ENCODE measurements at places on chromosomes 7 and 10.

- DNase-seq: peak; percentile 74
These were observed 7.1 kb upstream of the UNCX start for GRCh38 chr7:1225441-1226185.

- no peak for DNase-seq
These were observed 684.3 kb upstream of the NRP1 start for GRCh38 chr10:34018784-34019183.

DNA sequence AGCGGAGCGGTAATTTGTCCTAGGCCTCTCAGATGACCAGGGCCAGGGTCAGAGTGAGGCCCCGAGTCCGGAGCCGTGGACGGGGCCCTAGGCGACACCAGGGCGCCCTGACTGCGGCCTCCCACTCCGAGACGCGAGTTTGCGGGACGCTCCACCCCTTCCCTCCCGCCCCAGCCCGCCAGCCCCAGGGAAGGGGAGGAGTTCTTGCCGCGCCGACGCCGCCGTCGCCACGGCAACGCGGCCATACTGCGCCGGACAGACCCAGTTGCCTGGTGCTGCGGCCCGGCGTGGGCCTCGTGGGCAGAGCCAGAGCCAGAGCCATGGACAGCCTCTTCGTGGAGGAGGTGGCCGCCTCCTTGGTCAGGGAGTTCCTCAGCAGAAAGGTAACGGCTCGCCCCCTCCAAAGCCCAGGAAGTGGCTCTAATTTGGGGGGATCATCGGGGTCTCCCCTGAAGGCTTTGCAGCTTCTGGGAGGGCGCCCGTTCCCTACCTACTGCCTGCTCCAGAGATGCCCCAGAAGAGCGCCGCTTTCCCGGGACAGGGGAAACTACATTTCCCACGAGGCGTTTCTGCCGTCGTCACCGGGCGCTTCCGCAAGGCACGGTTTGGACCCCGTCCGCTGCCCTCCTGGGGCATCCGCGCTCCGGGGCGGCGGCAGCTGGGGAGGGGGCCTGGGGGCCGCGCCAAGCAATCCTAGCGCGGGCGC, at the start of gene MINDY4:
TSS of gene MINDY4 (plus strand) at position 244 of the 706 bp plus-strand sequence. CDS start at position 321, 77 bp downstream.
- peak; percentile 69 for DNase-seq

DNA sequence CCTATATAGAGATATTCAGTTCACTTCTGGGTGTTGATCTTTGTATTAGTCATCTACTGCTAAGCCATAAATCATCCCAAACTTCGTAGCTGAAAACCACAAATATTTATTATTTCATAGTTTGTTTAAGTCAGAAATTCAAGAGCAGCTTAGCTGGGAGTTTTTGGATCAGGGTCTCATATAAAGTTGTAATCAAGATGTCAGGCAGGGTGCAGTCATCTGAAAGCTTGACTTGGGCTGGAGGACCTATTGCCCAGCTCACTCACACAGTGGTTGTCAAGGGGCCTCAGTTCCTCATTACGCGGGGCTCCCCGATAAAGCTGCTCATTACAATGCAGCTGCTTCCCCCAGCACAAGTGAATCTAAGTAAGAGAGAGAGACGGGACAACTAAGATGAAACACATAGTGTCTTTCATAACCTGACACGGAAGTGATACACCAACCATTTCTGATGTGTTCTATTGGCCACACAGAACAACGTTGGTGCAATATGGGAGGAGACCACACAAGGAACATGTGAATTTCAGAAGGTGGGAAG, 15.7 kb downstream of the PPP1R3C start:
- DNase-seq: no peak

GRCh38 chr7:37149051-37149772, 299.5 kb downstream of the ELMO1 start:
- no peak for DNase-seq

DNA sequence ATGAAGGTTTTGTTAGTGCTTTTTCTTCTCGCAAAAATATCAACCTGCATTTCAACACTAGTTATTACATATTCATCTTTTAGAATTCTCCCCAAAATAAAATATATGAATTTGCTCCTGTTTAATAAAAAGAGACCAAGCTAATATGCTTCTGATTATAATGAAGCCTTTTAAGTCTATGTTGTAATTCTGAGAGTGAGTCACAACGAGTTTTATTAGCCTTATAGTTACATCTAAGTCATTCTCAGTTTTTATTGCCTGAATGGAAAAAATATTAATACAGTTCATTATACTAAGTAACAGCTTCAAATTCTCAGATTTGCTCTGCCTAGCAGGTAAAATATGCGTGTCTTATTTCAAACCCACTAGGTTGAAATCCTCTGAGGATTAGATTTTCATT, 152.4 kb upstream of the CELF2 start:
- no peak for DNase-seq

DNA sequence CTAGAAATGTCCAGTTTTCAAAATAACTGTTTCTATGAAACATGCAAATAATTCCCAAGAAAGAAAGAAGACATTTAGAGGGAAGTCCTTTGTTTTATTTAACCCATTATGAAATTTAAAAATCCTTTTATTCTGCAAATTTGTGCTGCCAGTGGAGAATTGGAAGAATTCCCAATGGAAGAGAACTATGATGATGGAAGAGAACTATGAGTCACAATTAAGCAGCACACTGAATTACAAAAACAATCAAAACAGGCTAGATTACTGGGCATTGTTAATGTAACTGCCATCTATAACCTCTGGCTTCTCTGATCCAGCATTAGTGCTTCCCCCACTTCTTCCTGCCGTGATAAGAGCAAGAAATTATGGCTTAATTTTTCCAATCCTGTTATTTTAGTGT, 126.2 kb upstream of the FEZF1 start:
- no peak for DNase-seq

GRCh38 chr7:123625254-123625653, 23.6 kb downstream of the ASB15 start:
- DNase-seq: no peak

DNA sequence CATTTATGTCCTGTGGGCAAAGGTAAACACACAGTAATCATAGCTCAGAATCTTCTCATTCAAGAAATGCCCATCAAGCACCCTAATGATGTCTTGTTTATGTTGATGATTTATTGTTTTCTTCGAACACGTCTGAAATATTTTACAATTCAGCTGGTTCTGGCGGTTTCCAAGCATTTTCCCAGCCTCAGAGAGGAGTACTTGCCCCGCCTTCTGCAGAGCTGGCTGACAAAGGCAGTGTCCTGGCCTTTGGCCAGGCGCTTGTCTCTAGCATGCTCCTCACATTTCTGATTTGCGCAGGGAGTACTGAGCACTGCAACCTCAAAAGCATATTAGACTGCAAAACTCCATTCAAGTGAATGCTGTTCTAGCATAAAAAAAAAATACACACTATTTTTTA, 314.2 kb upstream of the GNAI1 start:
- DNase-seq: no peak

GRCh38 chr7:48636391-48637015, 287.8 kb upstream of the CDC14C start:
- DNase-seq: no peak

GRCh38 chr7:41578700-41579099, 124.2 kb downstream of the INHBA start:
- no peak for DNase-seq

GRCh38 chr7:115274-115911, 77.0 kb upstream of the FAM20C start:
- DNase-seq: no peak

- DNase-seq: no peak
These were observed 171.5 kb downstream of the CYP26A1 start for GRCh38 chr10:93245147-93245546.

GRCh38 chr10:93894516-93895378, 969 bp downstream of the SLC35G1 start:
- no peak for DNase-seq

DNA sequence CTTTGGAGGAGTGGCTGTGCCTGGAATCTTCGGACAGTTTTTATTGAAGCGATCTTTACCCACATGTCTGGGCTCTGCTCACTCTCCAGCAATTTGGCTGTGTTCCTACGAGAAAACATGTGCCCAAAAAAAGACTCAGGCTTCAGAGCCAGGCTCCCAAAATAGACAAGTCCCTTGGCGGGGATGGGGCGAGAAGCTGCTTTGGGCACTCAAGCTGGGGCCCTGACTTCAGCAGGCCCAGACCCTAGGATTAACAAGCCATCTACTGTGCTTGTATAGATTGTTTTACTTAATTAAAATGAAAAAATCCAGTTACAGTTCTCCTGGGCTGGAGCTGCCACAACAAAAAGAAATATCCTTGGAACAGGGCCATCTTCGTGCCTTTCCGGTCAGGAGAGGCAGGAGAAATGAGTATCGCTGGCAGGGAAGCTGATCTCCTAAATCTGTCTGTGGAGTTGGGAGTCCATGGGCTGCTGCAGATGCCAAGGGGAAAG, 51.4 kb upstream of the PDCD4 start:
- no peak for DNase-seq

DNA sequence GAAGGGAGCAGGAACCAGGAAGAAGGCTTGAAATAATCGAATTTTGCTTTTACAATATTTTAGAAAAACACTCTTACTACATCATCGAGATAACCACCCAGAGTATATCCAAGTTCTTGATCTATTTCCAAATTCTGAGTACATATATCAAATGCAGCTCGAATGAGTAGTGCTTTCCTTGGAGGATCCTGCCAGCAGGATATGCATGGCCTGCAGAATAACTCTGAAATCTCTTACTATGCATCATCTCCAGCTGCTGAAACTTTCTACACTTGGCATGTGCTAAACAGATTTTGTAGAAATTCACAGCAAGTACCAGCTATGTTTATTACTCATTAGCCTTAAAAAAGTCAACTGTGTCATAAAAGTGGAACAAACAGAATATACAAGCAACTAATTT, 44.0 kb upstream of the ANK3 start:
- DNase-seq: no peak

GRCh38 chr10:88474884-88475844, 108.0 kb downstream of the RNLS start:
- DNase-seq: no peak

- no peak for DNase-seq
These were observed at the start of gene TMEM176A for GRCh38 chr7:150800581-150801241. Gene TMEM176A (plus strand): TSS chr7:150800769. CDS start chr7:150801551, 782 bp downstream.

GRCh38 chr10:126904516-126904817, 761 bp upstream of the DOCK1 start:
- DNase-seq: no peak

- DNase-seq: no peak
These were observed 143.0 kb downstream of the RPS24 start for GRCh38 chr10:78176320-78177317.

DNA sequence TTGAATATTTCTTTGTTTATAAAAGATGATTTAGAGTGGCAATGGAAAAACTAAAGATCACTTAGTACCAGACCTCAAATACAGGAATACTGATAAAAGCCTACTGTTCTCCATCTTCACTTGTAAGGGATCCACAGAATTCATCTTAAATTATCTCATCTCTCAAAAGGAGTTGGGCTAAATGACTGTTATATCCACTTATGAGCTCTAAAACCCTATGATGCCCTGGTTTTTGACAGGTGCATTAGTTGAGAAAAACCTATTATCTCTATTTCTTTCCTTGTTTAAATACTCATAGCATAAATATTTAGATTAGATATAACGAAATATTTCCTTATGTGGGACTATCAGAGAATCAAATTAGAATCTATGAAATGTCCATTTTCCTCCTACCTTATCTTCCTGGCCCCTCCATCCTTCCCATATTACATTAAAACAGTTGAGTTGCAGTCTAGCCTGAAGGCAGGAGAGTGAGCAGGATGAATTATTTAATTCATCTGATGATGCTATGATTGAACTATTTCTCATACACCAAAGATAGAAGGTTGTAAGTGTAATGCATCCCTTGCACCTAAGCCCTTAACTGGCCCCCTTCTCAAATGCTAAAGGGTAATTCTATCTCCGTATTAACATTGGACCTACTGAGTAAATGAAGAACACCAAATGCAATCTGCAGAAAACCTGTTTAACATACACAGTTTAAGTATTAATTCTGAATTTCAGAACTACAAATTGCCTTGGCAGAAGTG, 29.7 kb downstream of the PPP3CB start:
- DNase-seq: no peak

- DNase-seq: no peak
These were observed 23.4 kb downstream of the EBF3 start for GRCh38 chr10:129940617-129941198.

DNA sequence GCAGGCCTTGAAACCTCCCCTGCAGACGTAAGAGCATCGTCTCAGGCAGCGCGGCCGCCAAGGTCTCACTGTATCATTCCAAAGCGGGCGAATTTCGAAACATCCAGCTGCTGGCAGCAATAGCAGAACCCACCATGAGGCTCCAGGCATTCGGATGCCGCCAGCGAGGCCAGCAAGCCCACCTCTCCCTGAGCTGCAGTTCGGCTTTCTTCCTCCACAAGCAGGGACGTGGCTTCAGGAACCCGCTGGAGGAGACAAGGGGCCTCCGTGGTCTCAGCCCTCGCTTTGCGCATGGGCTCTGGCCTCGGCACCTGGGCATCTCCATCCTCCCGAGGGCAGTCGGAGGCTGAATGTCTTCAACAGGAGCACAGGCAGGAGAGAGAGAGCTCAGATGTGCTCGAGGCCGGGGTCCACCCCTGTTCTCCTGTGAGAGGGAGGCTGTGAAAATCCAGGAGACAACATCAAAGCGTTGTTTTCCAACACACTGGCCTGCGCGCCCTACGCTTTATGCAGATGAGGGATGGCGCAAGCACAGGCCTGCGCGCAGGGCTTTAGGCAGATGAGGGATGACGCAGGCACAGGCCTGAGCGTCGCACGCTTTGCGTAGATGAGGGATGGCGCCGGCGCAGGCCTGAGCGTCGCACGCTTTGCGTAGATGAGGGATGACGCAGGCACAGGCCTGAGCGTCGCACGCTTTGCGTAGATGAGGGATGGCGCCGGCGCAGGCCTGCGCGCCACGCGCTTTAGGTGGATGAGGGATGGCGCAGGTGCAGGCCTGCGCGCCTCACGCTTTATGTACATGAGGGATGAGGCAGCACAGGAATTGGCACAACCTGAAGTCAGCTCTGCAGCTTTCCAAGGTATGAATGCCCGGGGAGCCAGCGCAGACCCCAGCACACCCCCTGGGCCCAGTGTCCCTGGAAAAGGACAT, 103.2 kb downstream of the WDR37 start:
- DNase-seq: peak; percentile 20

DNA sequence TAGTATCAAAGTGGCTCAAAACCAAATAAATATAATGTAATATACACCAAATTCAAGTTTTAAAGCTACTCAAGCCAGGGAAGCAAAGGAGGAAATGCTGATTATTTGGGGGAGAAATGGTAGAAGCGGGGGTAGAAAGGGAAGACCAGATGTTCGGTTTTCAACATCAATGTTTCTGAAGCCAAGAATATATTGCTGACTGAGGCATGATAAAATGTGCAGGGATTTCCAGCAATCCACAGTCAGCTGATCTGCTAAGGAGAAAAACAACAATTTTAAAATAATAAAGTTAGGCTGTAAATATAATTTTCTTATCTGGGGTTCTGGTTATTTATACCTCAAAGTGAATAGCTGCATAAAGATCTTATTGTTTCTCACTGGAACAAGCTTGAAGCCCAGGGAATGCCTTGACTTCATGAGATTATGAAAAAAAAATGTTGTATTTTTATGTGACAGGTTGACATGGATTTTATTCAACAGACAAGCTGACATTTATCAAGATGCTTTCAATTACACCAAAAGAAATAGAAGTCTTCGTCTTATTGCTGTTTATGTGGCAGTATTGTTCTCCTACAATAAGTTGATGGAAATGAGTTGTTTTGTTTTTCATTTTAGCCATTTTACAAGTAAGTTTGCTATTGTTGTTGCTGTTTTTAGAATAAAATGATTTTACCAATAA, 28.6 kb upstream of the BMPER start:
- DNase-seq: no peak
